ENCODE measurements at places on chromosomes 3 and 15. TPM values are rescaled to one million over a fixed set of nuclear protein-coding genes. Genes with fewer than 3 reads are reported as not detected.

PDZRN3 gene
- not detected for total RNA-seq

PEX5L gene
- not detected for total RNA-seq

FHIT gene
- total RNA-seq, result 5.8 TPM

DNA sequence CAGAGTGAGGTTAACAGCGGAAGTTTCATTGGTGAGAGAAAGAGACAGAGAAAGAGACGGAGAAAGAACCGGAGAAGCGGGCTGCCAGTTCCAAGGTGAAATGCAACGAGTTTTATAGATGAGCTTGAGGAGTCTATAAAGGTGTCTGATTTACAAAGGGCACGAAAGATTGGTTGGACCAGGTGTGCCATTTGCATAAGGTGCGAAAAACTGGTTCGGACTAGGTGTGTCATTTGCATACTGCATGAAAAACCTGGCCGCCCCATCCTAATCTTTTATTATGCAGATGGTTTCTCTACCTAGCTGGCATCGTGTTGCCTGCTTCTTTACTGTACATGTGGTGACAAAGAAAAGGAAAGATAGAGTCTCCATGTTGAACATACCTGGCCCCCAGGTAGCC lies 253.8 kb upstream of the IGF1R start:
- DNase-seq, result no peak

- DNase-seq, result no peak
These were observed 1693.9 kb downstream of the SI start for GRCh38 chr3:163384383-163384782.

DNA sequence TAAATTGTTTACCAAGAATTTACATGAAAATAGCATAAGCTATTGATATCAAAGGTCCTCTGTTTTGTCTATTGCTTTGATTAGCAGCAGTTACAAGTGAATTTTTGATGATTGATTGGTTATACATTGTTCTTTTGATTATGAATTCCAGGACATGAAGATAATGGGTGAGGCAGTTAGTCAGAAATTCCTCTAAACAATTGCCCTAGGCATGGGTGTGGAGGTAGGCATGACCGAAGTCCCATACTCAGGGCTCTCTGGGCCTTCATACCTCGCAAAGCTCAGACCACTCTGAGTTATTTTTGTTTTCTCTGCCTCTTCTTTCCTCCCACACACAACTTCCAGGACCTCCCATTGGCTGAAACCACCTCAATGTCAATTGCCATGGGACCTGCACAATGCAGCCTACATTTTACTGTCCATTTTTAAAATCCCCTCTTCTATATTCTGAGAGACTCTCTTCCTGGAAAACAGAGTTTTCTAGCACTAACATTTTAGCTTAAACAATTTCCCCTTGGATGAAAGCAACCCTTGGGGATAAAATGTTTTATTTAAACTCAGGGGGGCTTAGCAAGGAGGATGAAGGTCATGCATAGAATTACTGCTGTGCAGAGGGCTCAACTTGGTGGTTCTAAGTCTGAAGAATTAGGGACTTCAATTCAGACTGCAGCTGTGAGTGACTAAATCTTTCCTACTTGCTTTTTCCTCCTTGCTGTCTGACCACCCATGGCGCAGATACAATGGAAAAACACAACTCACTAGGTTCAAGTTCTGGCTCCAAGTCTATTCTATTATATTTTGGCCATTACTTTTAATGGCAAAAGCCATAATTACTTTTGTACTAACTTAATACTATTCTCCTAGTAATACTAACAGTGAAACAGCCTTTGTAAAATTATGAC lies 594.8 kb downstream of the NTRK3 start:
- DNase-seq, result no peak

DNA sequence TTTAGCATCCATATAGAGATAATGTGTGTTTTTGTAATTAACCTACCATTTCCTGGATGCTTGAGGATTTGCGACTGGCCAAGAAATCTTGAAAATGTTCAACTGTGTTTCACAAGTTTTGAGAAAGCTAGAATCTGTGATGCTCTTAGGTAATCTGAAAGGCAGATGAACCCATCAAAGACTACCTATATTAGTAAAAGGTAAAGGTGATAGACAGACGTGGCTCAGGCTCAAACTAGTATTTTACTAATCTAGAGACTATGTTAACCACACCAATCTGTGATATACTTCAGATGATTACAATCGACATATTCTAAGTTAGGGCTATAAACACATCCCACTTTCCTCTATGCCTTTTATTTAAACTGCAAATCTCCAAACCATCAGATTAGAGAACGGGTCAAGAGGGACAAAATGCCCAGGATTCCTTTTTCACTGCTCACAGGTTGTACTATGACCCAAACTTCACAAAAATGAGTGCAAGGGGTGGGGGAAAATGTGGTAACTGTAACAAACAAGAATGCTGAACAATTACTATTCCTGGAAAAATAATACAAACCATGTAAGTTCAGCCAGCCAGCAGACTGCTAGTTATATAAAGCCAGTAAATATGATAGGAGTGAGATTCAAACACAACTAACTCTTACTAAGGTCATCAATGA lies 295.1 kb downstream of the FOXP1 start:
- no peak for DNase-seq

GRCh38 chr3:131393051-131393450 lies 11.5 kb downstream of the NUDT16 start:
- no peak for DNase-seq

GRCh38 chr15:69127306-69127705 lies 33.1 kb upstream of the GLCE start:
- DNase-seq, result no peak

All from activated naive CD8-positive, alpha-beta T cell treated with anti-CD3 and anti-CD28 coated beads, Interleukin-2, amount 10 ng/mL, durations not matched to agents 7 days and 5 days (primary cell).